ACHN (cell line): ENCODE measurements at places on chromosomes 16 and 17.

GRCh38 chr17:79920751-79921410, 81.6 kb upstream of the CBX4 start:
- DNase-seq = no peak

DNA sequence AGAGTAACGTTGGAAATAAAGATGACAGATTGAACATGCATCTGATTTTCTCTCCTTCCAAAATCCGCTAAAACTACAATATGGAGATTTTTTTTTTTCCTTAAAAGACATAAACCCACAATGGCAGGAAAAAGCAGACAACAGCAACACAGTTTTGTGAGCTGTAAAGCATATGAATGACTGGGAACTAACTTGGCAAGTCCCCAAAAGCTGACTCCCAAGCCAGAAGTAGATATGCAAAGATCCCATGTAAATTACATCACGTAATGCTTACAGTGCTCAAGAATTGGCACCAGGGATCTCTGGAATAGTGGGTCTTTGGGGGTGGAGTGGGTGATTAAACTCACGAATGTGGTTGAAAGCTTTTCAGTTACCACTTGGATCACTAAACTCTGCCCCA, 106.6 kb downstream of the ELAC2 start:
- DNase-seq = no peak

GRCh38 chr16:50274326-50275097, 8.2 kb downstream of the ADCY7 start:
- no peak for DNase-seq

GRCh38 chr17:78527345-78527744, 49.9 kb downstream of the DNAH17 start:
- DNase-seq = no peak

GRCh38 chr17:7404737-7405349, 946 bp upstream of the TMEM256 start:
- peak; percentile 45 for DNase-seq

DNA sequence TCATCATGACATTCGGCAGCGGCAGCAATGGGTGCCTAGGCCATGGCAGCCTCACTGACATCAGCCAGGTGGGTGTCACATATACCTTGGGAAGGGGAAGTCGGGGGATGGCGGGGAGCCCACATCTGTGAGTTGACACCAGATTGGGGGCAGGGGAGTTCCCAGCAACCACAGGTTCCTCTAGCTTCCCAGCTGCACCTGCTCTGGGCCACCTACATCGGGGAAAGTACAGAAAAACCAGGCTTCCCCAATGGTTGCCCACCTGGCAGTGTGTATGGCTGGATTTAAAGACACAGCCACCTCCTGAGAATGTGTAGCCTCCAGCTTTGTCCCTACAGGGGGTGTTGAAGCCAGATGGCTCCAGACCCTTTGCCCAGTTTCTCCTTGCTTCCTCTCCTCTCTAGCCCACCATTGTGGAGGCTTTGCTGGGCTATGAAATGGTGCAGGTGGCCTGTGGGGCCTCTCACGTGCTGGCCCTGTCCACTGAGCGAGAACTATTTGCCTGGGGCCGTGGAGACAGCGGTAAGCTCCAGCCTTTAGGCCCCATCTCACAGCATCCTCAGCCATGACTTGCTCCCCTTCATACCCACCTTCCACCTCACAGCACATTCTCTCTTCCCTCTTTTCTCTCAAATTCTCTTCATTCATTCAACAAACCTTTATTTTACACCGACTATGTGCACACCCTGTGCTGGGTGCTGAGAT, 5.0 kb upstream of the TRAF4 start:
- no peak for DNase-seq

- DNase-seq = peak; percentile 76
Measured at GRCh38 chr17:43402078-43402477, 3.3 kb downstream of the ARL4D start.

DNA sequence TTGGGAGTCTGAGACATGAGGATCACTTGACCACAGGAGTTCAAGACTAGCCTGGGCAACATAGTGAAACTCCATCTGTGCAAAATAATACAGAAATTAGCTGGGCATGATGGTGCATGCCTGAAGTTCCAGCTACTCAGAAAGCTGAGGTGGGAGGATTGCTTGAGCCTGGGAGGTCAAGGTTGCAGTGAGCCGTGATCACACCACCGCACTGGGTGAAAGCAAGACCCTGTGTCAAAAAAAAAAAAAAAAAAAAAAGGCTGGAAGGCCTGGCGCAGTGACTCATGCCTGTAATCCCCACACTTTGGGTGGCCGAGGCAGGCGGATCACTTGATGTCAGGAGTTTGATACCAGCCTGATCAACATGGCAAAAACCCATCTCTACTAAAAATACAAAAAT, 8.1 kb downstream of the UBN1 start:
- DNase-seq = no peak
